Glutamatergic neuron (in vitro differentiated cells): ENCODE measurements at places on chromosomes 2 and 18. TPM values are rescaled to one million over a fixed set of nuclear protein-coding genes. Genes with fewer than 3 reads are reported as not detected.

Gene RAPGEF4
- total RNA-seq: 8.7 TPM

- H3K27me3 ChIP-seq: no peaks in the 10 kb centered on the region
- H3K4me1 ChIP-seq: peaks cover 3% of the 10 kb centered on the region
- no peak overlapping the region for H3K27ac ChIP-seq
- no peaks in the 10 kb centered on the region for H3K36me3 ChIP-seq
- no peak overlapping the region for H3K4me3 ChIP-seq
These were observed 242.6 kb downstream of the PHLPP1 start for GRCh38 chr18:62957885-62958472.

DNA sequence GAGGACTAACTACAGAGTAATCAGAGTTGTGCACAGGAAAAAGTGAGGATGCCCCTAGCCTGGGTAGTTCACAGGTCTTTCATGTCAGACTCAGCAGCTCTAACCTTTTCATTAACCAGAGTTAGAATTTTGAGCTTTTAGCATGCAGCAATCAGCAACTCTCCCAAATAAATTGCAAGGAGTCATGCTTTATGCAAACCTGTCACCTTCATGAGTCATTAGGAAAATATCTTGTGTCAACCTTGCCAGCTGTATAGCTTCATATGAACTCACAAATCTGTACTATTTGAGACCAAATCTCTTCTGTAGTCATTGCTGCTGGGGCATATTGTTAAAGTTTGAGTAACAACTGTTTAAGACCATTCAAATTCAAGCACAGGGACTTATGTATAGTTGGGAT lies 382.3 kb upstream of the NT5C1B start:
- H3K27me3 ChIP-seq: no peaks in the 10 kb centered on the region
- no peak overlapping the region for H3K4me3 ChIP-seq
- H3K4me1 ChIP-seq: peaks cover 10% of the 10 kb centered on the region
- H3K36me3 ChIP-seq: no peaks in the 10 kb centered on the region
- DNase-seq: no peak

Gene TBC1D8
- total RNA-seq: 14.6 TPM

Gene C2orf72
- total RNA-seq: 0.42 TPM

Gene COL5A2
- total RNA-seq: 23.7 TPM

- no peak overlapping the region for H3K4me3 ChIP-seq
- no peaks in the 10 kb centered on the region for H3K4me1 ChIP-seq
- H3K27ac ChIP-seq: no peak overlapping the region
- no peak for DNase-seq
These were observed 27.9 kb downstream of the GLS start for GRCh38 chr2:190908532-190908931.

Gene GATA6
- 0.42 TPM for total RNA-seq

DNA sequence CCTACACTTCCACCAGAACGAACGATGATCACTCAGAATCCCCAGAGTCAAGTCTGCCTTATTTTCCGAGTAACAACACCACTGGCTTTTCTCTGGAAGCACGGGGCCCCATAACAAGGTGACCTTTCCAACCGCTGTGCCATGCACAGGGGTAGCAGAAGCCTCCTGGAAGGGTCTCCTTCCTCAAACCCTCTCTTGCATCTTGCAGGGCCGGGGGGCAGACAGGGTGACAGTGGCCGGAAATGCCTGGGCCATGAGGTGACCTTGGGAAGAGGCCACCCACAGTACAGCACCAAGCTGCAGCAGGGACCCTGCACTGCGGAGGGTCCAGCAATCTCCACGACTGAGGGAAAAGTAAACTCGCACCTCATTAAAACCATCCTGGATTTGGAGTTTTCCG lies 108.5 kb downstream of the PXDN start:
- H3K27ac ChIP-seq: no peak overlapping the region
- H3K36me3 ChIP-seq: peaks cover 14% of the 10 kb centered on the region
- no peak overlapping the region for H3K4me3 ChIP-seq
- DNase-seq: no peak
- peaks cover 8% of the 10 kb centered on the region for H3K4me1 ChIP-seq
- H3K27me3 ChIP-seq: peaks cover 16% of the 10 kb centered on the region

Gene ABCG5
- not detected for total RNA-seq

- H3K4me1 ChIP-seq: peaks cover 19% of the 10 kb centered on the region
- no peaks in the 10 kb centered on the region for H3K36me3 ChIP-seq
- peaks cover 1% of the 10 kb centered on the region for H3K27me3 ChIP-seq
- peak overlapping the region; percentile 12 for H3K27ac ChIP-seq
These were observed 86.0 kb upstream of the TWIST2 start for GRCh38 chr2:238761868-238762267.

DNA sequence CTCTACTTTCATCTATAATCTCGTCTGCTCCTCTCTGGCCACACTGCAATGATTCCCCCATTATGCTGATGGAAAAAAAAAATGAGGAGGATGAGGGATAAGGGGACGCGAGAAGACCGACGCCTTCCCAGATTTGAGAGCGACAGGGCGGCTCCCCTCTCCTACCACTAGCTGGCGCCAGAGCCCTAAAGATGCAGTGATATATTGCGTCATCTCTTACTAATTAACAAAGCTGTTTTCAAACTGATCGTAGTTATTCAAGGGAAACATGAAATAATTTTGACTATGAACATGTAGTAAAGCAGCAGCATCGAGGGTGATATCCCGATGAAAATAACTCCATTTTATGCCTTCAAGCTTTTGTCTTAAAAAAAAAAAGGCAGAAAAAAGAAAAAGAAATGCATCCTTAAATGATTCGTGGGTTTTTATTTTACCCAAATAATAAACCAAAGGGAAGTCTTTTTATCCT lies 48.0 kb upstream of the HNRNPA3 start:
- DNase-seq: peak; percentile 89
- no peak overlapping the region for H3K27ac ChIP-seq
- H3K36me3 ChIP-seq: no peaks in the 10 kb centered on the region
- H3K4me3 ChIP-seq: no peak overlapping the region
- H3K4me1 ChIP-seq: peaks cover 25% of the 10 kb centered on the region

DNA sequence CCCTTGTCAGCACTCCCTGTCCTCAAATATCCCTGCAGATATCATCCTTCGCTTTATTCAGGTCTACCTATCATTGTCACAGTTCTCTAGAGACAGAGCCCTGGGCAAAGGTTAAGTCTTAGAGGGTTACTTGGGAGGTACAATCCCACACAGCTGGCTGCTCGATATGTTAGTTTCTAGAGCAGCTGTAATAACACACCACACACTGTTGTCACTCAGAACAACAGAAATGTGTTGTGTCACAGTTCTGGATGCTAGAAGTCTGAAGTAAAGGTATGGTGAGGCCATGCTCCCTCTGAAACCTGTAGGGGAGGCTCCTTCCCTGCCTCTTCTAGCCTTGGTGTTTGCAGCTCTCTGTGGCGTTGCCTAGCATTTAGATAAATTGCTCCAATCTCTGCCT lies 9.9 kb upstream of the RAPGEF4 start:
- no peaks in the 10 kb centered on the region for H3K4me1 ChIP-seq
- no peak overlapping the region for H3K4me3 ChIP-seq
- no peak for DNase-seq
- H3K27ac ChIP-seq: no peak overlapping the region
- no peaks in the 10 kb centered on the region for H3K36me3 ChIP-seq

GRCh38 chr18:28855524-28855923 lies 678.6 kb upstream of the CDH2 start:
- H3K4me3 ChIP-seq: no peak overlapping the region
- no peaks in the 10 kb centered on the region for H3K4me1 ChIP-seq
- H3K27me3 ChIP-seq: no peaks in the 10 kb centered on the region
- DNase-seq: no peak
- no peaks in the 10 kb centered on the region for H3K36me3 ChIP-seq

DNA sequence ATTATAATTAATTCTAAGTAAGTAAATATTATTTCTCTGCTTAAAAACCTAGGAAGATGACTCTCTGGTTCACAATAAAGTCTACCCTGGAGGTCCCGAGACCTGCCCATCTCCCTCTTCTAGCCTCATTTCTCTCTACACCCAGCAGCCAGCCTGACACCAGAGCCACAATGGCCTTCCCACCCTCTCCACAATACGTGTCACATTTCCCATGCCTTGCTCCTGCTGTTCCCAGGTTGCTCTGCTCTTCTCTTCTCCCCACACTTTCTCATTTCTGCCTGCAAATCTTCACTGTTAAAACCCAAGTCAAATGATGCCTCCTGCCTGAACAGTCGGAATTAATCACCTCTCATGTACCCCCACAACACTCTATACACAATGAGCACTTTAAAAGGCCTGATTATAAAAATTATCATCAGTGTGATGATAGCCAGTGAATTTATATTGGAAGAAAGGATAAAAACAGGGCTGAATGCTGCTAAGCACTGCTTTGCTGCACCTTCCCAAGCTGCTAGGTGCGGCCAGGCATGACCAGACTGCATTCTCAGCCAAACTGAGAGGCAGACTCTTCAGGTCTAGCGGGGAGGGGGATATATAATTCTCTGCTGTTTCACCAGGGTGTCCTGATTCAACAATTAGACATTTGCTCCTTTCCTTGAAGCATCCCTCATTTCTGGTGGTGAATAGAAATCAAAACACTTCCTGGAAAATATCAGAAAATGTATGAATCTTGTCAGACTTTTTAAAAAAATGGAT lies 160.6 kb downstream of the DTNA start:
- H3K27ac ChIP-seq: peak overlapping the region; percentile 59
- peak overlapping the region; percentile 9 for H3K4me3 ChIP-seq
- peaks cover 1% of the 10 kb centered on the region for H3K27me3 ChIP-seq
- H3K36me3 ChIP-seq: no peaks in the 10 kb centered on the region

DNA sequence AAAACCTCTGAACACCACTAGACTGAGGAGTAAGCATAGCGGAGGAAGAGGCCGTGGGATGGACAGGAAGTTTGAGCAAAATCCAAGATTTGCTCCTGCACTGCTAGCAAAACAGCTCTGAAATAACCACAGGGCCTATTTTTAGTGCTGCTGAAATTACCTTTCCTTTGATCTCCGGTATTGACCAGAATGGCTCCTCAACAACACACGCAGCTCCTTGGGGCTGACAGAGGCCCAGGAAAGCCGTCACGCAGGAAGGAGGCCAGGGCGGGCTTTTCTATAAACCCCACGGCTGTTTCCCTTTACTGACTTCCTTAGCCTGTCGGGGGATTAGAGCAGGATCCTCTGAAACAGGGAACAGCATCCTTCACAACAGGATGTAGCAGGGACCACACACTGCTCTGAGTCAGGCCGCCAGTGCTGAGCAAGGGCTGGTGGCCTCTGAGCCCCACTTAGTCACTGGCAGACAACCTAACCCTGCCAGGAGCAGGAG lies 80.8 kb upstream of the LCLAT1 start:
- no peaks in the 10 kb centered on the region for H3K36me3 ChIP-seq
- H3K4me3 ChIP-seq: no peak overlapping the region
- no peak for DNase-seq
- H3K27ac ChIP-seq: no peak overlapping the region

- no peak overlapping the region for H3K4me3 ChIP-seq
- H3K4me1 ChIP-seq: no peaks in the 10 kb centered on the region
- no peaks in the 10 kb centered on the region for H3K36me3 ChIP-seq
- DNase-seq: no peak
These were observed 23.9 kb downstream of the PECR start for GRCh38 chr2:216057688-216058193.

GRCh38 chr18:48409591-48410094 lies 460 bp upstream of the ZBTB7C start:
- no peaks in the 10 kb centered on the region for H3K36me3 ChIP-seq
- H3K27me3 ChIP-seq: peaks cover 16% of the 10 kb centered on the region
- no peak overlapping the region for H3K27ac ChIP-seq
- DNase-seq: no peak

Gene SLC35F5
- total RNA-seq: 27.6 TPM

Gene LRP2
- not detected for total RNA-seq

Gene ACTG2
- total RNA-seq: not detected

GRCh38 chr2:231490801-231491200 lies 26.5 kb upstream of the NCL start:
- H3K4me3 ChIP-seq: no peak overlapping the region
- peak overlapping the region; percentile 25 for H3K27ac ChIP-seq
- peaks cover 4% of the 10 kb centered on the region for H3K4me1 ChIP-seq
- peaks cover 8% of the 10 kb centered on the region for H3K27me3 ChIP-seq
- peak; percentile 28 for DNase-seq
- H3K36me3 ChIP-seq: peaks cover 9% of the 10 kb centered on the region

Gene COLEC12
- total RNA-seq: 0.20 TPM

Gene C2orf15
- 0.34 TPM for total RNA-seq

DNA sequence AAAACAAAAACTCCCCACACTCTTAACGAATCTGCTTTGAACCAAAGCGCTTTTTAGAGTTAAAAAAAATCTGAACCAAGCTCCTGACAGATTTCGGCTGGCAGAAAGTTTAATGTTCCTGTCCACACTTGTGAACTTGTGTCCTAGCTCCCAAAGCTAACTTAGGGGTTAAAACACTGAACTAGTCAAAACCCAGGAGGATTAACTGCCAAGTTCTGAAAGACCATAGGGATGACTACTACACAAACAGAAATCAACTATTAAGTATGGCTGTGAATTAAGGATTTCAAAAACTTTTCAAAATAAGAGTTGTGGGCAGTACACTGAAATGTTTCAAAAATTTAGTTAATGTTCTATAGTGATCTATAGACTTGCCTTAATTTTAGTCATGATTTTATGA lies 26.2 kb upstream of the CDKL4 start:
- no peaks in the 10 kb centered on the region for H3K36me3 ChIP-seq
- H3K4me1 ChIP-seq: peaks cover 4% of the 10 kb centered on the region
- H3K27me3 ChIP-seq: peaks cover 2% of the 10 kb centered on the region
- no peak overlapping the region for H3K4me3 ChIP-seq
- H3K27ac ChIP-seq: no peak overlapping the region

Gene ADAM23
- 16.4 TPM for total RNA-seq

- DNase-seq: no peak
- peaks cover 19% of the 10 kb centered on the region for H3K27me3 ChIP-seq
- peaks cover 1% of the 10 kb centered on the region for H3K36me3 ChIP-seq
- no peak overlapping the region for H3K27ac ChIP-seq
- no peak overlapping the region for H3K4me3 ChIP-seq
- no peaks in the 10 kb centered on the region for H3K4me1 ChIP-seq
These were observed 6.2 kb downstream of the MAL start for GRCh38 chr2:95031726-95032116.

GRCh38 chr2:40497251-40497859 lies 45.5 kb upstream of the SLC8A1 start:
- H3K27me3 ChIP-seq: no peaks in the 10 kb centered on the region
- DNase-seq: no peak
- no peaks in the 10 kb centered on the region for H3K4me1 ChIP-seq
- H3K4me3 ChIP-seq: no peak overlapping the region

GRCh38 chr18:28357766-28358401 lies 181.0 kb upstream of the CDH2 start:
- H3K27me3 ChIP-seq: no peaks in the 10 kb centered on the region
- no peak for DNase-seq
- no peaks in the 10 kb centered on the region for H3K36me3 ChIP-seq

- H3K36me3 ChIP-seq: no peaks in the 10 kb centered on the region
- no peak for DNase-seq
- peaks cover 56% of the 10 kb centered on the region for H3K4me1 ChIP-seq
- H3K27me3 ChIP-seq: peaks cover 7% of the 10 kb centered on the region
- peak overlapping the region; percentile 6 for H3K4me3 ChIP-seq
These were observed 75.1 kb downstream of the SPRED2 start for GRCh38 chr2:65357095-65357958.

DNA sequence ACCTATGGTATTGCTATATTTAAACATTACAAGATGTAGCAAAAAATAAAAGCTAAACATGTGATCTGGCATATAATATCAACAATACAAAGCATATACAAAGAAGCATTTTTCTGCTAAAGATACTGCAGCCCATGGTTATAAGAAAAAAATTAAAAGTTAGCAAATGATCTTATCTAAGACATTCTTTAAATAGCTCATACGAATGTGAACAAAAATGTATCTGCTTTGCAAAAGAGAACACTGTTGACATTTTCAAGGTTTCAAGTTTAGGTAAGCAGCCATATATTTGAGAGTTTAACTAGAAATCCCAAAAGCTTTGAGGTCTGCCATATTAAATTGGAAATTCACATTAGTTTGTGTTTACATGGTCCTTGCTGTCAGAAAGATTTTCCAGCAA lies 301.0 kb upstream of the SLC39A10 start:
- H3K4me1 ChIP-seq: no peaks in the 10 kb centered on the region
- no peak for DNase-seq
- no peaks in the 10 kb centered on the region for H3K27me3 ChIP-seq
- H3K36me3 ChIP-seq: no peaks in the 10 kb centered on the region
- H3K4me3 ChIP-seq: no peak overlapping the region

Gene CD8B2
- total RNA-seq: not detected

Gene CFC1
- total RNA-seq: 1.8 TPM
